ENCODE measurements at places on chromosomes 6 and 20.

DNA sequence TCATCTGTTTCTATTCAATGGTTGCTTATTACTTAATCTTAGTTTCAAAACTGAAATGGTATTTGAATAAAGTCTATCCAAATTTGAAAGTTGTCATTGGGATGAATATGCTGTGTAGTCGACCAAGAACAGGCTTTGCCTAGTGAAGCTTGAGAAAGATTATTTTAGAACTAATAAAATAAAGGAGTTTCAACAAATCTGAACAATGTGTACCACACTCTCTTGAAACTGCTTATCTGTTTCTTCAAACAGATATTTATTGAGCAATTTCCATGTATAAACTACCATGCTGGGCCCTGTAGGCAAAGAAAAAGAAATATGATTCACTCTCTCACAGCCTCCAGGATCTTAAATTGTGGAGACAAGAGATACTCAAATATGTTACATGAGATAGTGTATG lies 174.4 kb downstream of the OGFRL1 start:
- DNase-seq: no peak

DNA sequence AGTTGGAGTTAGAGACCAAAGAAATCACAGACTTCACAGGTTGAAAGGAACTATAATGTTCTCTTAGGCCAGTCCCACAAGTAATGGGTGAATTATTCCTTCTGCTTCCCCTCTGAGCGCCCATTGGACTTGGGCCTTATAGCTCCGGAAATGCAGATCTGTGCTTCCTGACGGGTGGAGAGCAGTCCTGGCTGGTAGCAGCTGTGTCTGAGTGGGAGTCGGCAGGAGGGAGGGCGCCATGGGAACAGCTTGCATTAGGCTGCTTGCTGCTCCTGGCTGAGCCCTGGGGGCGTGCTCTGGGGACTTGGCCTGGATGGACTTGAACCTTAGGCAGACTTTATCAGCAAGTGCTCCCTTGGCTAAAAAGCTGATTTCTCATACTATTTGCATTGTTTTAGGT lies 18.4 kb upstream of the NUP153 start:
- DNase-seq: no peak

DNA sequence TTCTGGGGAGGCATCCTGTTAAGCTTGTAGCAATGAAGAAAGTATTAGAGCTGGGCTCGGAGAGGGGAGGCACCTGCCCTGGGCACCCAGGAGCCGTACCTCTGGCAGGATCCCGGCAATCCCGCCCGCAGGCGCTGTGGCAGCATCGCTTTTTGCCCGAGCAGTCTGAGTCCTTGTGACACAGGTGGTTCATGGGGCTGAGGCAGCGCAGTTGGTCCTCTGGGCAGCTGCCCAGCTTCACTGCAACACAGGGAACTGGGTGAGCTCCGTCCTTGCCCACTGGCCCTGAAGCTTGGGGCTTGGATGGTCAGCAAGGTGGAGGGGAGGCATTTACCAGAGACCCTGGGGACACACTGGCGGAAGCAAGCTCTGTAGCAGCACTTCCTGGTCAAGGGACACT lies 4.7 kb downstream of the WFDC5 start:
- DNase-seq: no peak

- DNase-seq: no peak
These were observed 12.0 kb downstream of the KCNK5 start for GRCh38 chr6:39217177-39217864.

- peak; percentile 83 for DNase-seq
These were observed 13.6 kb downstream of the ITPA start for GRCh38 chr20:3222635-3223600.

DNA sequence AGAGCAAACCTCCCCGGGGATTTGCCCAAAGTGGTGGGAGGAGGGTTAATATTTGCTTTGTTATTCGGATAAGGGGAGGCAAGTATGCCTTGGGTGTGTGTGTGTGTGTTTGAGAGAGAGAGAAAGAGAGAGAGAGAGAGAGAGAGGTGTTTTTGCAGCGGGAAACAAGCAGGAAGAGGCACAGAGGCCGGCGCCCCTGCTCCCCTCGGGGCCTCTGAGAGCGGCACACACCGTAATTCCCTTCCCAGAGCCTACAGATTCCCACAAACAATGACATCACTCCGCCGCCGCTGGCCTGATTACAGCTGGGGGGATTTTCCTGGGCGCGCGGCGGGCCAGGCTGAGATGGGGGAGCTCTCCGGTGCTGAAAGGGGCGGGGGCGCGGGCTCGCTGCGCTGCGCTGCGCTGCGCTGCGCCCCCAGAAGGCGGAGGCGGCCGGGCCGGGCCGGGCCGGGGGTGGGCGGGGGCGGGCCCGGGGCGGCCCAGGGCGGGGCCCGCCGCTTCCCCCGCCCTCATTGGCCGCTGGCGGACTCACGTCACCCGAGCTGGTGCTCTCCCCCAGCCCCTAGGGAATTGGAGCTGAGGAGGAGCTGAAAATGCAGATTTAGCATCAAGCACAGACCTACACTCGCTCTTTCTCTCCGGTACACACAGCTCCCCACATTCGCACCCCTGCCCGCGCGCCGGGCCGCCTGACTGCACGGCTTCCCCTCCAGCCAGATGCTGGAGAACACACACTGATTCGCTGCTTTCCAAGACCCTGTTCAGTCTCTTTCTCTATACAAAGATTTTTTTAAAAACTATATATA lies at the start of gene PCSK2:
Gene PCSK2, plus strand, starts transcription at position 631 of the 809 bp plus-strand sequence. CDS start 266 bp downstream, outside the sequence.
- no peak for DNase-seq

DNA sequence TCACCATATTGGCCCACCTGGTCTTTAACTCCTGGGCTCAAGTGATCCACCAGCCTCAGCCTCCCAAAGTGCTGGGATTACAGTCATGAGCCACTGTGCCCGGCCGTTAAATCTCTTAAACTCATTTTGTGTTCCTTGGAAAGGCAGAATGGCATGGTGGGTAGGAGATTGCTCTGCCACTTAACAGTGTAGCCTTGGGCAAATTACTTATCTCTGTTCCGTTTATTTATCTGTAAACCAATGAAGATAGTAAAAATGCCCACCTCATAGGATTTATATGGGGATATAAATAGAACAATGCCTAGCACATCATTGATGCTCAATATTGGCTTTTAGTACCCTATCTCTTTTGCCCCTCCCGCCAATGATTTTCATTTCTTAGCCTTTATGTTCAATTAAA lies 7.2 kb upstream of the PIM1 start:
- DNase-seq: no peak

DNA sequence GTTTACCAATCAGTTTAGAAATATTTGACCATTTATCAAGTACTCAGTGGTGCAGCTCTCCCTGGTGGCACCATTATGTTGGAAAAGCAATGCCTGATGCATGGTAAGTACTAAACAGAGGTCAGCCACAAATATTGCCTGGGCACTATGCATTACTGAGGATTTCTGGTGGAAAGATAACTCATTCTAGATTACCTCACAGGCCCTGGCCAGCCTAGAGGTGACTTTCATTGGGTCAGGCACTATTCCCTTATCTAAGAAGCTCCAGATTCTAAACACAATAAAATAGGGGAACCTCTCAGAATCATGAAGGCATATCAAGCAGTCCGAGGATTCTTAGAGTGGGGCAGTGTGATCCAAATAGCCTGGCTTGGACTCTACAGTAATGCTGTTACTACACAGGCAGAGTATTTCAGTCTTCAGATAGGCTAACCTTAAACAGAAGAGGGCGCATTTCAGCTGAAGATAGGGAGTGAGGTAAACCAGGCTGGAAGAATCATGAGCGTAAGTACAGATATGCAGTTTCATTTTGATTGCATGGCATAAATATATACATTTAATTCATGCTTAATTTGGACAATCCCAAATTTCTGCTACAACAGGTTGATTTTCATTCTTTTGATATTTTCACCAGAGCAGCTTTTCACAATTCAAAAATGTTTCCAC lies 12.1 kb downstream of the LGSN start:
- no peak for DNase-seq

DNA sequence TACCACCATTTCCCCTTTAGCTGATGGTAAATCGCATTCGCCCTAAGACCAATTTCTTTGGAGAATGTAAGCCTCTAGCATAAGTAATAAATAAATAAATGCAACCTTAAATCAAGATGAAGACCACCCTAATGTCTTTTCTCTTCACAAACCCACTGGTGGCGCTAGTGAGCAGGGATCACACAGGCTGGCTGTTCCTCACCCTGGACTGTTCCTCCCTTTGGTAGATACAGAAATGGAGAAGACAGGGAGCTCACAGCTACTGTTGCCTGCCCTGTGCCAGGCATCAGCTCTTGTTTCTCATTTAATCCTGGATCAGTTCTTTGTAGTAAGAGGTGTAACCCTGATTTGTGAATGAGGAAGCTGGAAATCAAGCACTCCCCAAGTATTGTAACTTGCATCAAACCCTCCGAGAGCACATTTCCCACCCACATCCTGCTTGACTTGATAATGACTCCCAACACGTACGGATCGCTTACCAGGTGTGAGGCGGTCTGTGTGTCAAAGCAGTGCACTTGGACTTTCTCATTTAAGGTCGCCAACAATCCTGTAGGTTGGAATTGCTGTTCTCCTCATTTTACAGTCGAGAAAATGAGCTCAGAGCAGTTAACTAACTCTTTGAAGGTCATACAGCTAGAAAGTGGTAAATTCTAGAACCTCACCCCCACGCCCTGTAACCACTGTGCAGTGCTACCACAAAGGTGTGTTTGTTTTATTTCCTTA lies 236.1 kb downstream of the TSHZ2 start:
- DNase-seq: no peak

- DNase-seq: no peak
These were observed 8.9 kb upstream of the SOX12 start for GRCh38 chr20:316316-317068.

DNA sequence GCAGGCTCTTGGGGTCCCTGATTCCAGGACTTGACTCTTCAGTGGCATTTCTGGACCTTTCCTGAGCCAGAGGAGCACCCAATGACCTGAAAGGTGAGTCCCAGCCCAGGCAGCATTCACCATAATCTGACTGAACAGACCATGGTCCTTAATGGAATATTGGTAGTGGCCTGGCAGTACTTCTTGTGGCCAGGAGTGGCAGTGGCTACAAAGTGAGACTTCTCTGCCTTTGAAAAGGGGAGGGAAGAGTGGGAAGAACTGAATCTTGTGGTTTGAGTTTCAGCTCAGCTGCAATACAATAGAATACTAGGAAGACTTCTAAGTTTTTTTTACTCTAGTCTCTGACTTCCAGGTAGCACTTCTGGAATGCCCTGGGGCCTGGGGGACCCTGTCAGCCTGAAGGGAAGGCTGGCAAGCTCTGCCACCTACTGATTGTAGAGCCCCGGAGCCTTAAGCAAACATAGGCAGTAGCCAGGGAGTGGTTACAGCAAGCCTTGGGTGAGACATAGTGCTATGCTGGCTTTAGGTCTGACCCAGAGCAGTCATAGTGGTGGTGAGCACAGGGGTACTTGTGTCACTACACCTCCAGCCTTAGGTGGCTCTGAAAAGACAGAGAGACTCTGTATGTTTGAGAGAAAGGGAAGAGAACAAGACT lies 674.2 kb upstream of the MANEA start:
- DNase-seq: no peak

DNA sequence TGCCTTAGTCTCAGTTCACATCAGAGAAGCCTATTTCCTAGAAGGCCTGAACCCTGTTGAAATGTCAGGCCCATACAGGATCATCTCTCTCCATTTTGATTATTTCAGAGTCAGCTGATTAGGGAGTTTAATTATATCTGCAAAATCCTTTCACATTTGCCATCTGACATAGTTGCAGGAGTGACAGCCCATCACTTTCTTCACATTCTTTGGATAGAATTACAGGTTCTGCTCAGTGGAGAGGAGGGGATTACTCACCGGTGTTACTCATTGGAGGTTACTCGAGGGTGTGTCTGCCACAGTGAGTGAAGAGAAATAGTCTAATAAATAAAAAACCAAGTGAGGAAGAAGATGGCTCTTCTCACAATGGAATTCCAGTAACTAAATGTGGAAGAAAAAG lies 216.8 kb downstream of the TMEM242 start:
- DNase-seq: no peak

DNA sequence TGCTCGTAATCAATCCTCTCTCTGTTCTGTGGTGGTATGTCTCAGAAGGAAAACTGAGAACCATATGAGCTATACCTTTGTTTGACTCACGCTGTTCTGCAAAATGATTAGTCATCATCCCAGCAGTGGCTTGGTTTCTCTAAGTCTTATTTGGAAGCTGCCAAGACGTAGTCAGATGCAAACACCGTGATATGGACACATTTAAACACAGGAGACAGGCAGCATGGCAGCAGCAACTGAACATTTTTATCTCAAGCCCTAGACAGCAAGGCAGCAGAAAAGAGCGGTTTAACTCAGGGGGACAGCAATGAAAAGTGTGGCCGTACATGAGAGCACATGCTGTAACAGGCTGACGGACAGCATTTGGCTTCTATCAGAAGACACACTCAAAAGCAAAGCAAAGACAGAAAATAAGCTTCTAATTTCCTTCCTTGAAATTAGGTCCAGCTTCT lies 1295.1 kb downstream of the EPHA7 start:
- DNase-seq: no peak

DNA sequence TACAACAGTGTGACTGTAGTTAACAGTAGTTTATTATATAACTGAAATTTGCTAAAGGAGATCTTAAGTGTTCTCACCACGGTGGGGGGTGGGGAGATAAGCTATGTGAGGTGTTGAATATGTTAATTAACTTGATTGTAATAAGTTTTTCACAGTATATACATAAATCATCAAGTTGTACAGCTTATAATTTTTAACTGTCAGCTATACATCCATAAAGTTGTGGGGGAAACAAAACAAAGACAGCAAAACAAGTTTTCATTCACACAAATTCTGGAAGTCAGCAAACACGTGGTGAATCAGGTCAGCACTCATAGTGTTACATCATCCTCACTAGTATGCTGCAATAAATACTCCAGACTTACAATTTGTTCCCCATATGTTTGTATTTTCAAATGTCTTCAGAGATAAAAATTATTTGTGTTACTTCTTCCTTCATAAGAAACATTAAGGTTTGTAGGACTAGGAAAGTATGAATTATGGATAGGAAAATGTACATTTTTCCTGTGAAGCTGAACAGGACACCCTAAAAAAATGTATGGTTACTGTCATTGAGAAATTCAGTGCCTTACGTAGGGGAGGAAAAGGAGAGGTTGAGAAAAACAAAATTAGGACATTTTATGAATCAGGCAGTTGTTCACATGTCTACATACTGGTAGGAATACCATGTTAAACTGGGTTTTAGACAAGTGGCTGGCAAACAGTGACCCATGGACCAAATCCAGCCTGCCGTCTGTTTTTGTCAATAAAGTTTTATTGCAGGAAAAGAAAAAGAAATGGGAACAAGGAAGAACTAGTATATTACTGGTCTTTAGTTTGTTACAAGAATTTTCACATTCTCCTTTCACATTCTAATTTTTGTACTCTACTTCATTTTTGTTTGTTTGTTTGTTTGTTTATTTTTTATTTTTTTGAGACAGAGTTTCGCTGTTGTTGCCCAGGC lies 6.0 kb downstream of the SUMO4 start:
- DNase-seq: no peak

- peak; percentile 55 for DNase-seq
These were observed 12.1 kb downstream of the FOXS1 start for GRCh38 chr20:31833130-31833930.

DNA sequence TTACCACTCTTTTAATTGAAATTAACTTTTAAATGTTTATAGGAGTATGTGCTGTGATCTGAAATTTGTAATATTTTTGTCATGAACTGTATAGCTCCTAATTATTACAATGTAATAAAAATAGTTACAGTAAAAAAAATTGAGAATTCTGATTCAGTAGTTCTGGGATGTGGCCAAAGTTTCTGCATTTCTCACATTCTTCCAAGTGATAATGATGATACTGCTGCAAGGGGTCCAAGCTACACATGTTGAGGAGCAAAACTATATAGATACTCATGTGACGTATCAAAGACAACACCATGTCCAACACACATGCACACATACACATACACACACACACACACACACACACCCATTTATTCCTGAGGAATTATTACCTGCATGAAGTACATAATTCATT lies 71.0 kb upstream of the FAM83B start:
- no peak for DNase-seq

- no peak for DNase-seq
These were observed 161.3 kb upstream of the PHACTR1 start for GRCh38 chr6:12555267-12555666.

Measured in CMK (cell line).